GM23248 (cell line): ENCODE measurements at places on chromosomes 7 and 10.

DNA sequence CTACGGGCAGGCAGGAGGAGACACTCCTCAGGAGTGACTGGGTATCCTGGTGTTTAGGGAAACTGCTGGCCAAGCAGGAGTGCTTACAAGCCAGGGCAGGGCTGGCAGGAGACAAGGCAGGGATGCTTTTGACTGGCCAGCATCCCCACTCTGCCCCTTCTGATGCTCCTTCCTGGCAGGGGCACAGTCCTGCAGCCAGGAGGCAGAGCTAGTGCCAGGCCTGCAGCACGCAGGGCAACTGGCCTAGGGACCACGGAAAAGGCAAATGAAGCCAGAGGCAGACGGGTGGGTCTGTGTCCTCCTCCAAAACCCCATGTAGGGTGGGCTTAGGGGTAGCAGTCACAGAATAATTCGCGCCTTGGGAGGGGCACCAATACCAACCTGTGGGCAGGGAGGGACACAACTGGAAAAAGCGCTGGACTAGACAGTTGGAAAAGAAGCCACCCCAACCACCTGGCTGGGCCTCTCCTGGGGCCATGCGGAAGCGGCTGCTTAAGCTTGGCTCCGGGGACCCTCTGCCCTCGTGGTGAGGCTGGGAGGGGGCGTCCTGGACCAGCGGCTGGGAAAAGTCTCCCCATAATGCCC, 4.8 kb downstream of the IMPDH1 start:
- peak; percentile 64 for DNase-seq

GRCh38 chr10:130898381-130898780, 413.1 kb downstream of the TCERG1L start:
- DNase-seq = no peak

DNA sequence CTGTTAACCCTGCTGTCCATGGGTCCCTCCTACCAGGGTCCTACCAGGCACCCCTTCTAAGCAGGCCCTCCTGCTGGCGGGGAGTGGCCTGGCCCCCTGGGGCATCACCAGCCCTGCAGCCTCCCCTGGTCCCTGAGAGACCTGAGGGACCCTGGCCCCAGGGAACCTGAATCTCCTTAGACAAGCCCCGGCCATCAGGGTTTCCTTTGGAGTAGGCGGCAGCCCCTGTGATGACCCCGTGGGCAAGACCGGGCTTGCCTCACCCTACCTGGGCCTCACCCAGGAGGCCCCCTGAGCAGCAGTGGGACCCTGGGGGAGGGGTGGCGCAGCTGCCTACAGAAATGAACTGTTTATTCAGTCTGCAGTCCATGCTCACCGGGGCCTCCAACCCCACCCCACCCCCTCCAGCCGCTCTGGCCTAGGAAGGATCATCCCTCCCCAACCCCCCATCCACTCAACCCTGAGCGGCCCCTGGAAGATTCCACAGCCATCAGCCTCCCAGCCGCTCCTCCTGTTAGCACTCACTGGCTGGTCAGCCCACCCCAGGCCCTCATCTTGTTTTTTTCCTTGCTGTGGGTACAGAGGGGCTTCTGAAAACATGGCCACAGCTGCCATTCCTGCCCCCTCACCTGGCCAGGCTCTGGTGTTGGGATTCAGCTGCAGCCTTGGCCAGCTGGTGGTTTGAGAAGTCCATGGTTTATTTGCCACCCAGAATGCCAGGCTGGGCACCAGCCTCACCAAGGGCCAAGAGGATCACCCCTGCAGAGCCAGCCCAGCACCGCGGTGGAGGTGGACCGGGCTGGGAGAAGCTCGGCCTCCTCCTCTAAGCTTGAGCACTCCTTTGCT, 34.8 kb upstream of the CHST15 start:
- no peak for DNase-seq

GRCh38 chr10:35020481-35020880, 69.7 kb downstream of the CUL2 start:
- no peak for DNase-seq

DNA sequence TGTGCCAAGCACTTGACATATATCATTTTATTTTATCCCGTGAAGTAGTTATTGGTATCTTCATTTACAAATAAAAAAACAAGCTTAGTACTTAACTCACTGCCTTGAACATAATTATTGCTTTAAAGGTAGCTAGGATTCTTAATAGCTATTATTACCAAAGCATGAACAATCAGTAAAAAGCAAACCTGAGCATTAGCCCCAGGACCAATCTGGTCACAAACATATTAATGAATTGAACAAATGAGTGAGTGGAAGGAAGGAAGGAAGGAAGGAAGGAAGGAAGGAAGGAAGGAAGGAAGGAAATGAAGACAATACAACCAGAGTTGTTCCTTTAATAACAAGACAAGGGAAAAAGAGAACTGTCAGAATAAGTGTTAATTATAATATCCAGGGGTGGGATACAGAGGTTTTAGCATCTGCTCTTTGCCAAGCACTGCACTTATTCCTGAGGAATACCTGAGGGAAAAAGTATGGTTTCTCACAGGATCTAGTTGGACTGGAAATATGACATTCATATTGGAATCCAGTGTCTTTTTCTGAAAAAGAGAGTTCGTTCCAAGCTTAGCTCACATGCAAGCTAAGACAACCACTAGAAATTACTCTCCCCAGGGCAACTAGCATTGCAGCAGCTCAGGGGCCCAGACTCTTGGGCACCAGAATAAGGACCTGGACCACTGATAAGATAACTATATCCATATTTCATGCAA, 172.9 kb upstream of the MGMT start:
- no peak for DNase-seq

DNA sequence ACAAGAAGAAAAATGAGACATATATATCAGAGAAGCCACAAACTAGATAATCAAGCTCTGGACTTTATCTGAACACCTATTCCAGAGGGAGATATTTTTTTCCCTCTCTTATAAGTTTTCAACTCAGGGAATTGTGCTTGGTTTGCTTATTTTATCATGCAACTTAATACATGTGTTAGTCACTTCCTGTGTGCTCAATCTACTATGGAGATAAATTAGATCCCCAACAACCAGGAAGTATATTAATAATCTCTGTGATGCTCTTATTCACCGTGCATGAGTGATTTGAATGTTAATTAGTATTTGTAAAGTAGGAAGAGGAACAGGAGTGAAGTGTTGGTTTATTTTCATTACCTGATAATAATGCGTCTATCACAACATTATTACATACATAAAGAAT, 38.8 kb upstream of the ZNF365 start:
- peak; percentile 12 for DNase-seq

DNA sequence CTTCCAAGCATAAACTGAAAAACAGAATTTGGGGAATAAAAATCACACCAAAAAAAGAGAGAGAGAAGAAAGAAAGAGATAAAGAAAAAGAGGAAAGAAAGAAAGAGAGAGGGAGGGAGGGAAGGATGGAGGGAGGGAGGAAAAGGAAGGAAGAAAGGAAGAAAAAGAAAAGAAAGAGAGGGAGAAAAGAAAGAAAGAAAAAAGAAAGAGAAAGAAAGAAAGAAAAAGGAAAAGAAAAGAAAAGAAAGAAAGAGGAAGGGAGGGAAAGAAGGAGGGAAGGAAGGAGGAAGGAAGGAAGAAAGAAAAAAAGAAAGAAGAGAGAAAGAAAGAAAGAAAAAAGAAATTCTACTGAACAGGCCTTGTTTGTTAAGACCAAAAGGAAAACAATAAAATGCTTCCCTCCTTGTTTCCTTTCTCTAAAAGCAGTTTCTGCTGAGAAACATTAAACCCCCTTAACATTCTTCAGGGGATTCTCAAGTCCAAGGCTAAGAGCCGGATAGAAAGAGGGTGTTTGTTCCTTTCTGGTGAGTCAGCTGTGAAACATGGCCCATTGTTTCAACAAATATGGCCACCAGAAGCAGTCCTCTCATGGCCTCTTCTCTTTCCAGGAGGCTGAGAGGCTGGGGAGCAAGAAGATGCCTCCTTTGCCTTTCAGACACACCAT, 46.9 kb upstream of the GPAM start:
- peak; percentile 57 for DNase-seq
